Upper lobe of left lung (tissue), 6 donors: ENCODE measurements at places on chromosomes 1 and 21.
A peak's percentile ranks its signal among the peaks of the same experiment; 100 is the strongest.

GRCh38 chr1:67700692-67701410 is 15.8 kb downstream of the GADD45A start:
- no peaks in the 10 kb centered on the region for H3K36me3 ChIP-seq
- no peak for DNase-seq
- no peaks in the 10 kb centered on the region for H3K4me1 ChIP-seq
- no peak overlapping the region for H3K4me3 ChIP-seq

DNA sequence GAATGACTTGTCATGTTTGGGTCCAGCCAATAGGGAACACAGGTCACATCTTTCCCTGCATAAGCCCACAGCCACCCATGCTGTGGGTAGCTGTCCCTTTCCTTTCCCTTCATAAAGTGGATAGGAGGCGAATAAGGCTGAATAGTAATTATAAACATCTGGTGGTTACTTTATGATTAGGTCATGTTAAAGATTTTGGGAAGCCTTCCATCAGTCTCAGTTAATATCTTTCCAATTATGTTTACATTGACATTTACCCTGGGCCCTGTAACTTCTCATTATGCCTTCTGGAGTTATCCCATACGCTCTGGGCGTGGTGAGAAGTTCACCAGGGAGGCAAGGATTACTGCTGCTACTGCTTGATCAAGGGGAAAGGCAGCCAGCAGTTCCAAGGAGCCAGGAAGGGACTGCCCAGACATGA is 197.2 kb downstream of the HLX start:
- no peak overlapping the region for H3K4me3 ChIP-seq
- no peak overlapping the region for H3K27ac ChIP-seq
- peaks cover 3% of the 10 kb centered on the region for H3K4me1 ChIP-seq
- DNase-seq: no peak
- no peaks in the 10 kb centered on the region for H3K27me3 ChIP-seq

GRCh38 chr1:41461790-41462679 is 22.4 kb downstream of the EDN2 start:
- H3K27ac ChIP-seq: no peak overlapping the region
- no peaks in the 10 kb centered on the region for H3K4me1 ChIP-seq
- DNase-seq: no peak
- H3K27me3 ChIP-seq: no peaks in the 10 kb centered on the region
- H3K36me3 ChIP-seq: no peaks in the 10 kb centered on the region

GRCh38 chr1:74199504-74199903 is 1.5 kb downstream of the FPGT start:
- no peak overlapping the region for H3K4me3 ChIP-seq
- no peak for DNase-seq

DNA sequence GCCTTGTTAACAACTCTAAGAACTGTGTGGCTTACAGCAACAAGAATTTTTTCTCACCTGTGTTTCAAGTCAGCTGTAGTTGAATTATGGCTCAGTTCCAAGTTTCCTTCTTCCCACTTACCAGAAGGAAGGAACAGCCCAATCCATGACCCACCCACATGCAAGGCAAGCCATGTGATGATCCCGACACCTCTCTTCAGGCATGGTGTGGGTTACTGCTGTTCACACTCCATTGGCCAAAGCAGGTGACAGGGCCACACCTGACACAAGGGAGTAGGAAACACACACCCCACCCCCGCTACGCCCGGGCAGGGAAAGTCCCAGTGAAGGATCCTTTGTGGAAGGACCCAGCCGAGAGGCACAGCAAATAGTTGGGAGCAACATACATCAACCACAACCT is 36.3 kb downstream of the KCNJ15 start:
- H3K27ac ChIP-seq: peak overlapping the region; percentile 42
- H3K4me1 ChIP-seq: peaks cover 51% of the 10 kb centered on the region
- no peak overlapping the region for H3K4me3 ChIP-seq

DNA sequence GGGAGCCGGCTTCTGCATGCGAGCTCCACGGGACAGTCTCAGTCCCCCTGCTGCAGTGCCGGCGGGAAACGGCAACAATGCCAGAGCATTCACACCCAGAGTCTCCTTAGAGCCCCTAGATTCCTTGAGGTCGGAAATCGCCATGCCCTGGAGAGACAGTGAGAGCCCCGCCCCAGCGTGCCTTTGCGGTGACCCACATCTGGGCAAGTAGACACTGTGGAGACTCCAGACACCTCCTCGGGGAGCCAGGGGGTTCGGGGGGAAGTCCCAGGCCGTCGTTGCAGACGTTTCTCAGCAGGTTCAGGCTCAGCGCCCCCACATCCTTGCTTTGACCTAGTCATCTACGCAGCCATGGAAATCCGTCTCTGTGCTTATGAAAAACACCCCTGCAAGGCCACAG is 81.3 kb upstream of the ARHGEF16 start:
- H3K27ac ChIP-seq: no peak overlapping the region
- H3K4me1 ChIP-seq: no peaks in the 10 kb centered on the region

GRCh38 chr1:167516404-167517388 is 1.6 kb downstream of the CD247 start:
- H3K27me3 ChIP-seq: no peaks in the 10 kb centered on the region
- peak overlapping the region; percentile 35 for H3K4me3 ChIP-seq
- peak; percentile 51 for DNase-seq
- H3K36me3 ChIP-seq: no peaks in the 10 kb centered on the region
- H3K4me1 ChIP-seq: no peaks in the 10 kb centered on the region
- peak overlapping the region; percentile 76 for H3K27ac ChIP-seq

DNA sequence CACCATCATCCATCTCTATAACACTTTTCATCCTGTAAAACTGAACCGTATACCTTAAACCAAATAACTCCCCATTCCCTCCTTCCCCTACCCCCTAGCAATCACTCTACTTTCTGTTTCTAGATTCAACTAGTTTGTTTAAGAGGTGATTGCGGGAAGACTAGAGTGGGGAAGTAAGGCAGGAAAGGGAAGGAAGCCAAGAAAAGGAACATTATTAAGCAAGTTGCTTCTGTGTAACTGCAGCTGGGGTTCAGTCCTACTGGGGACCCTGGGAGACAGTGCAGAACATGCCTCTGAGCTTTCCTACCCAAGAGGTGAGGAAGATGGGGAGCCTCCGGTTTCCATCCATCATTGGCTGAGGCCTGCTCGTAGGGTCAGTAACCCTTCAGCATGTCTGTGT is 28.9 kb upstream of the H3-3A start:
- peak overlapping the region; percentile 80 for H3K27ac ChIP-seq
- H3K4me3 ChIP-seq: no peak overlapping the region
- DNase-seq: no peak
- no peaks in the 10 kb centered on the region for H3K36me3 ChIP-seq
- H3K27me3 ChIP-seq: no peaks in the 10 kb centered on the region

GRCh38 chr1:241532162-241532531 is at the start of gene KMO:
KMO (plus strand) TSS chr1:241532378; CDS start chr1:241532445, 67 bp downstream.
- H3K36me3 ChIP-seq: no peaks in the 10 kb centered on the region
- peak within 1 kb of the TSS; percentile 61 for H3K27ac ChIP-seq
- no peak for DNase-seq
- H3K27me3 ChIP-seq: no peaks in the 10 kb centered on the region

GRCh38 chr1:66553846-66554245 is 19.9 kb downstream of the SGIP1 start:
- DNase-seq: no peak
- no peaks in the 10 kb centered on the region for H3K4me1 ChIP-seq

- H3K36me3 ChIP-seq: no peaks in the 10 kb centered on the region
- H3K27ac ChIP-seq: no peak overlapping the region
- no peaks in the 10 kb centered on the region for H3K27me3 ChIP-seq
- H3K4me1 ChIP-seq: peaks cover 24% of the 10 kb centered on the region
- no peak for DNase-seq
Observed at GRCh38 chr1:91821126-91821868, 64.7 kb downstream of the TGFBR3 start.

GRCh38 chr1:117128323-117129079 is 7.0 kb upstream of the TRIM45 start:
- H3K4me3 ChIP-seq: no peak overlapping the region
- H3K27me3 ChIP-seq: no peaks in the 10 kb centered on the region
- no peak overlapping the region for H3K27ac ChIP-seq
- H3K36me3 ChIP-seq: no peaks in the 10 kb centered on the region
- H3K4me1 ChIP-seq: peaks cover 17% of the 10 kb centered on the region

GRCh38 chr1:234008591-234008990 is 104.1 kb downstream of the SLC35F3 start:
- DNase-seq: no peak
- H3K4me3 ChIP-seq: no peak overlapping the region
- H3K27me3 ChIP-seq: no peaks in the 10 kb centered on the region
- H3K27ac ChIP-seq: no peak overlapping the region
- no peaks in the 10 kb centered on the region for H3K4me1 ChIP-seq

- H3K27ac ChIP-seq: no peak overlapping the region
- H3K4me1 ChIP-seq: no peaks in the 10 kb centered on the region
Observed at GRCh38 chr1:119537966-119538365, 31.0 kb downstream of the HSD3B1 start.

DNA sequence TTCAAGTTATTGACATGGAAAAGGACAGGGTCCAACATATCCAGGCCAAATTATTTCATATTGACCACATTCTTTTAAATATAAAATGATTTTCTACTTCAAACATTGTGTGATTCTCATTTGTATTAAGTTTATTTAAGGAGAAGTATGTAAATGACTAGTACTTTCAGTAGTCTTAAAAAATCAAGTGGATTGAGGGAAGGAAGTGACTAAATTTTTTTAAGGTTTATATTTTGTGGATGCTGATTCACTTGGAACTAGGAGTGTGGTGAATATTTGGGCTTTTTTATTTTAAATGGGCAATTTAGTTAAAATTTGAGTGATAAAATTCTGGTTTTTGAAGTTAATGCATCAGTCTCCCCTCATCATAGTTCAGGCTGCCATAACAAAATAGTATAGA is 10.1 kb downstream of the PRRC2C start:
- no peak for DNase-seq
- H3K36me3 ChIP-seq: no peaks in the 10 kb centered on the region
- H3K4me3 ChIP-seq: no peak overlapping the region
- peaks cover 35% of the 10 kb centered on the region for H3K4me1 ChIP-seq

- no peaks in the 10 kb centered on the region for H3K36me3 ChIP-seq
- no peaks in the 10 kb centered on the region for H3K27me3 ChIP-seq
- H3K4me1 ChIP-seq: no peaks in the 10 kb centered on the region
- DNase-seq: no peak
Observed at GRCh38 chr1:94280541-94280940, 43.2 kb upstream of the ARHGAP29 start.

- H3K27me3 ChIP-seq: no peaks in the 10 kb centered on the region
- H3K4me1 ChIP-seq: no peaks in the 10 kb centered on the region
- H3K4me3 ChIP-seq: no peak overlapping the region
- peak overlapping the region; percentile 42 for H3K27ac ChIP-seq
- no peaks in the 10 kb centered on the region for H3K36me3 ChIP-seq
Observed at GRCh38 chr1:88462096-88462487, 222.0 kb upstream of the PKN2 start.

- H3K4me3 ChIP-seq: no peak overlapping the region
- no peak for DNase-seq
- H3K36me3 ChIP-seq: no peaks in the 10 kb centered on the region
Observed at GRCh38 chr1:81111818-81112217, 688.9 kb upstream of the ADGRL2 start.

- H3K27me3 ChIP-seq: no peaks in the 10 kb centered on the region
- H3K27ac ChIP-seq: no peak overlapping the region
- H3K36me3 ChIP-seq: no peaks in the 10 kb centered on the region
Observed at GRCh38 chr1:101975371-101975770, 21.4 kb downstream of the OLFM3 start.

DNA sequence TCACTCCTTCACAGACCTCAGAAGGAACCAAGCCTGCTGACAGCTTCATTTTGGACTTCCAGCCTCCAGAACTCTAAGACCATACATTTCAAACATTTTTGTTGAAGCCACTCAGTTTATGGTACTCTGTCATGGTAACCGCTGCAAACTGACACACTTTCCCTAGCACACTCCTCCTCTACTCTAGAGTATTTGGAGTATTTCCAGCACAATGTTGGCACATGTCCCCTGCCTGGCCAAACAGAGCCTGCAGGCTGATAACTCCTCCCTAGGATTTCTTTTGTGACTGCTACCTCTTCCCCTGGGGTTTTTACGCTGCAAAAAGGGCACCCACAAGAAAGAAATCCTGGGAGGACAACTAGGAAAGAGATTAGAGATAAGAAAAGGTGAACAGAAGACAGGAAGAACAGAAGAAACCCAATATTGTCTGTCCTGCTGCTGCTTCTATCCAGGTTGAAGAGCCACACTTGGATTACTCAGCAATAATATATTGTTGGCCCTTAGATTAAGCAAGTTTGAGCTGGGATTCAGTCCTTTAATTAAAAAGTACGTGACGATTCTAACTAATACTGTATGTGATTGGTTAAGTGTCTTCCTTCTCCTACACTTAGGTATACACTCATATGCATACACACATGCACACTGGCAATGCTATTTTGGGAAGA is 844.1 kb downstream of the LTN1 start:
- no peaks in the 10 kb centered on the region for H3K27me3 ChIP-seq
- no peak for DNase-seq
- no peaks in the 10 kb centered on the region for H3K36me3 ChIP-seq
- H3K4me3 ChIP-seq: no peak overlapping the region

DNA sequence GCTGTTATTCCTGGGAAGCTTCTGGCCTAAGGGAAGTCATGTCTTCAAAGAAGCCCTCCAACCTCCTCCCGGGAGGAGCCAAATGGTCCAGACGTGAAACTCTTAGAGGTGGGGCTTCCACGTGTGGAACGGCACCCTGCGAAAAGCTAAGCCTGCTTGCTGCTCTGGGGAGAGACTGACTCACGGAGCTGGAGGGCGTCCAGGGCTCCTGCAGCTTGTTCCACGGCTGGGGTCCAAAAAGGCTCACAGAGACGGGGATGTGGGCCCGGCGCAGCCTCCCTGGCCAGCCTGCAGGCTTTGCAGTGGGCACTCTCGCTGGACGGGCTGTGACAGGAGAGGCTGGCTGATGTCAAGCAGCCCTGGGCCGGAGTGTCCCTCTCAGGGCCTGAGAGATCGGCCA is 105.1 kb downstream of the COLGALT2 start:
- no peak overlapping the region for H3K27ac ChIP-seq
- H3K4me1 ChIP-seq: no peaks in the 10 kb centered on the region
- peaks cover under 1% of the 10 kb centered on the region for H3K36me3 ChIP-seq
- DNase-seq: no peak
- H3K4me3 ChIP-seq: no peak overlapping the region
- no peaks in the 10 kb centered on the region for H3K27me3 ChIP-seq

GRCh38 chr1:17765444-17766411 is 10.6 kb downstream of the ACTL8 start:
- no peaks in the 10 kb centered on the region for H3K27me3 ChIP-seq
- H3K36me3 ChIP-seq: no peaks in the 10 kb centered on the region
- no peaks in the 10 kb centered on the region for H3K4me1 ChIP-seq
- no peak for DNase-seq
